Activated CD4-positive, alpha-beta T cell treated with anti-CD3 and anti-CD28 coated beads for 24 hours (primary cell): ENCODE measurements at places on chromosomes 5 and 9.

- DNase-seq, result no peak
Observed at GRCh38 chr5:1826235-1826980, 25.2 kb downstream of the NDUFS6 start.

GRCh38 chr9:104206766-104207165, 112.7 kb downstream of the SMC2 start:
- DNase-seq, result no peak

DNA sequence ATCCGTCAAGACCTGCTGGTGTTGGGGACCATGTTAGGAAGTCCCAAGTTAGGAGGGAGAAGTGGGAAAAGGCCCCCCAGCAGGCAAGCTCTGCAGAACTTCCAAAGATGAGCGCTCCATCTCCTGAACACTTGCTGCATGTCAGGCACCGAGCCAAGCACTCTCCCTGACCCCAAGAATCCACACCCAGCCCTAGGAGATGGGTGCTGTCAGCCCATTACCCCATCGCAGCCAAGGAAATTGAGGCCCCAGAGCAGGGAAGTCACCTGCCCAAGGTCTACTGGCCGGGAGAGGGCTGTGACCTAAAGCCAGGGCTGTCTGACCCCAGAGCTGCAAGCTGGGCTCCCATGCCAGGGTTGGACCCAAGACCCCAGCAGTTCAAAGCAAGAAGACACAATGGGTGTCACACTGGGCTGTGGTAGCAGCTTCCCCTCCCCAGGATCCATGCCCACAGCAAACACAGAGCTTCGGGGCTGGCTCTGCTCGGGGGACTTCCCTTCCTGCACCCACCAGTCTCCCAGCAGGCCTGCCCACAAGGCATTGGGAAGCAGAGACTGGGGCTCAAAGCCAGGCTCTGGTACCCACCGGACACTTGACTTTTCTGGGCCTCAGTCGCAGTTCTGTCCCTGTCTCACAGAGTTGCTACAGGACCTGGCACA, 13.5 kb downstream of the EEIG1 start:
- no peak for DNase-seq

DNA sequence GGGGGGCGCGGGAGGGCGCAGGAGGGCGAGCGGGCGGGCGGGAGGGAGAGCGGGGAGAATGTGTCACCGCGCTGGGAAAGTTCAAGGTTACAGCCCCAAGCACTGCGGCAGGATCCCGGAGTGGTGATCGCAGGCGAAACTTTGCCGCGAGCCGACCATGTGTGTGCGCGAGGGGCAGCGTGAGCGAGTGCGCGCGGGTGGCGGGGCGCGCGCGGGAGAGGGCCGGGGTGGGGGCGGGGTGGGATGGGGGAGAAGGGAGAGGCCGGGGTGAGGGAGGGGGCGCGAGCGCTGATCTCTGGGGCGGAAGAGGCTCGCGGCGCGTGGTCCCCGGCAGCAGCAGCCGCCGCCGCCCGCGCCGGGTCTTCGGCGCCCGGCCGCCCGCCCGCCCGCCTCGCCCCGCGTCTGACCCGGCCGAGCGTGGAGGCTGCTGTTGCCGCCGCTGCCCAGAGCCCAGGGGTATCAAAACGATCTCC, at the start of gene NFIB:
NFIB (minus strand) TSS at position 191 of the 473 bp plus-strand sequence. CDS start 630 bp downstream, outside the sequence.
- no peak for DNase-seq

GRCh38 chr9:6758248-6758497, 400 bp downstream of the KDM4C start:
- no peak for DNase-seq

DNA sequence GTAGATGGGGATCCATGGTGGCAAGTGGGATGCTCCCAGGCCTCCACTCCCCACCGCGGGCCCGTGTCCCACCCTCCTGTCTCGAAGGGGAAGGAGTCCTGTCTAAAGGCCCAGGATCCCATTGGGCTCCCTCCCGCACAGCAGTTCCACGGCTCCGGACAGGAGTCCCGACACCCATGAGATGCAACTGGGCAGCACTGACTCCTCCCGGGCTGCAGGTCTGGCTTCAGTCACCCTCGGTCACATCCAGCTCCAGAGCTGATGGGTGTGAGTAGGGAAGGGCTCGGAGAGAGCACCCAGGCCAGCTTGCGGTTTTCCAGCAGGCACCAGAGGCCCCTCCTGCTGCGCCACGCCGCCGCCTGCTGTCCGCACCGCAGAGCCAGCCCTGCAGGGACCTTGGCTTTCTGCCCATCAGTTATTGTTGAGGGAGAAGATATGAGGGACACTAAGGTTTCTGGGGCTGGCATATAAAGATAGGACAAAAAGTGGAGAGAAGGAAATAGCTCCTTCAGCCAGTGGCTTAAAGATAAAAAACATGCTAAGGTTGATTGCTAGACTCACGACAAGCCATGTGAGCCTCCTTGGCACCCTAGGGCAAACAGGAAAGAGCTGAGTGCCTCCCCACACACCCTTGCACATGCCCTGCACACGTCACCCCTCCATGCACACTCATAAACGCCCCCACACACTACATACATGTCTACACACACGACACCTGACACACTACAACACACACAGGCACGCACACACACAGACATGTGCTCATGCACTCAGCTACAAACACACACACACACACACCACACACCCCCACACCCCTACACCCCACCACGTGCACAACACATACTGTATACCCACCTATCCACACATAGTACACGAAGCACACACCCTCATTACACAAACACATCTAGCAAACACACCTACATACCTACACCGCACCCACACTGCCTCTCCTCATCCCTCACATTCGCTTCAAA, 79.0 kb downstream of the AK8 start:
- no peak for DNase-seq

DNA sequence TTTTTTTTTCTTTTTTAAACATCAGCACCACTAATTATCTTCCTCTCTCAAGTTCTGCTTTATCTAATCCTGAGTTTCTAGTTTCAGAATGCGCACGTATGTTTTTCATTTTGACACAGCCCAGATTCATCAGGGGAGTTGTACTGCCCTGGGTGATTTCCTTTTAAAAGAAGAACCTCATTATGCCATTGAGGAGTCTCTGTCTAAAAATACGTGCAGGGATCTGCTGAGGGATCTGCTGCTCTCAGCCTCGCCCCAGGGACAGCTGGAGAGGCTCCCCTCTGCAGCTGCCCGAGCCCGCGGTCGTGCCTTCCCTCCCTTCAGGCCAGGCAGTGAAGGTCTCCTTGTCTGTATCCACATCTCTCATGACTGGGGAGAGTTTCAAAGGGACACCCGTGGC, 273.1 kb downstream of the ARHGEF28 start:
- DNase-seq, result no peak

- no peak for DNase-seq
Observed at GRCh38 chr5:176660530-176660859, 13.2 kb downstream of the TSPAN17 start.

DNA sequence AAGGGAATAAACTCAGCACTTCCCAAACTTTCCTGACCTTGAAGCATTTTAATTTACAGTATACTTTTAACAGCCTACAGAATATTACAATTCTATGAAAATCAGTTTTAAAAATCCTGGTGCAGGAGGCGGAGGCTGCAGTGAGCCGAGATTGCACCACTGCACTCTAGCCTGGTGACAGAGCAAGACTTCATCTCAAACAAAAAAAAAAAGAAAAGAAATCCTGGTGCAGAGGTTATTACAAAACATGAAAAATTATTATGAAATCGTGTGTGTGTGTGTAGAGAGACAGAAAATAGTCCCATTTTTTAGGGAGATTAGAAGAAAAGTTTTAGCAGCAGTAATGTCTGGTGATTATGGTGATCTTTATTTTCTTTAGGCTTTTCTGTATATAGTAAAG, 26.9 kb downstream of the GOLPH3 start:
- no peak for DNase-seq

DNA sequence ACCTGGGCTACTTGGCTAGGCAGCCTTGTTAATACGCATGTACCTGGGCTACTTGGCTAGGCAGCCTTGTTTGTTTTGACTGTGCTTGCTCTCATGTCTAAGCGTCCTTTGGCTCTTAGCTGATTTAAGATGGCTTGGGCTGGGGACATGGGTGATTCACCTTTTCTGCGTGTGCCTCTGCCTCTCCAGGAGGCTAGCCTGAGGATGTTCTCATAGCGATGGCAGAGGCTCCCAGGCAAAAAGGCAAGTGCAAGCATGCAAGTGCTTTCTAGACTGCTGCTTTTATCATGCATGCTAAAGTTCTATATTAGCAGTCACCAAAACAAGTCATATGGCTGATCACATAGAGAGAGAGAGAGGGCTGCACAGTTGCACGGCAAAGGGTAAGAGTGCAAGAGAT, 300.5 kb downstream of the IRX1 start:
- DNase-seq, result no peak

DNA sequence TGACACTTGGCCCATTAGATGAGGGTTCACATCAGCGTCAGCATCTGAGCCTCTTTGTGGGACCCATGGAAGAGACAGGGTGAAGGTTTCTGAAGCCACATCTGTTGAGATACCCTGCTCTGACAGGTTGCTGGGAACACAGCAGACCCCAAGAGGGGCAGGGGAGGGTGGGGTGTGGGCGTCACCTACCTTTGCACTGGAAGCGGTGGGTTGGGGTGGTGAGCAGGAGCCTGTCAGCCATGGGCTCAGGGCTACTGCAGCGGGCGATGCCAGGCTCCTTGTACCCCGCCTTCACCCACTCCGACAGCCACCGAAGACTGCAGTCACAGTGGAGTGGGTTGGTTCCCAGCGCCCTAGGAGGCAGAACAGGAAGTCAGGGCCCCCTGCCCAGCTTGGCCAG, 131.5 kb upstream of the PANK3 start:
- DNase-seq, result no peak

DNA sequence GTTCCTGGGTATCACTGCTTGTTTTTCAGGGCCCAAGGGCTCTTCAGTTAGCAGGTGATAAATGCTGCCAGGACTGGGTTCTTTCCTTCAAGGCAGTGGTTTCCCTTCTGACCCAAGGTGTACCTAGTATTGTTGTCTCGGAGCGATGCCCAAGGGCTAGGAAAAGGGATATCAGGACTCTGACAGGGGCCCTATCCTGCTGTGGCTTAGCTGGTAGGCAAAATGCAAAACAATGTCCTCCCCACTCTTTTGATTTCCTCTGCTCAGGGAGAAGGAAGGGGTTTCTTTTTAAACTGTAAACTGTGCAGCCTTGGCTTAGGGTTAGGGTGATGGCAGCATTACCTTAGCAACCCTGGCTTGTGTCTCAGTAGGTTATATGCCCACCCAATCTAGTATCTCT, 508.8 kb upstream of the CTNND2 start:
- DNase-seq, result no peak

- DNase-seq, result no peak
Observed at GRCh38 chr5:142275496-142275895, 49.3 kb downstream of the SPRY4 start.

- no peak for DNase-seq
Observed at GRCh38 chr5:128965638-128966302, 482 bp downstream of the SLC27A6 start.

GRCh38 chr9:125525921-125526631, 180.9 kb downstream of the MAPKAP1 start:
- no peak for DNase-seq

DNA sequence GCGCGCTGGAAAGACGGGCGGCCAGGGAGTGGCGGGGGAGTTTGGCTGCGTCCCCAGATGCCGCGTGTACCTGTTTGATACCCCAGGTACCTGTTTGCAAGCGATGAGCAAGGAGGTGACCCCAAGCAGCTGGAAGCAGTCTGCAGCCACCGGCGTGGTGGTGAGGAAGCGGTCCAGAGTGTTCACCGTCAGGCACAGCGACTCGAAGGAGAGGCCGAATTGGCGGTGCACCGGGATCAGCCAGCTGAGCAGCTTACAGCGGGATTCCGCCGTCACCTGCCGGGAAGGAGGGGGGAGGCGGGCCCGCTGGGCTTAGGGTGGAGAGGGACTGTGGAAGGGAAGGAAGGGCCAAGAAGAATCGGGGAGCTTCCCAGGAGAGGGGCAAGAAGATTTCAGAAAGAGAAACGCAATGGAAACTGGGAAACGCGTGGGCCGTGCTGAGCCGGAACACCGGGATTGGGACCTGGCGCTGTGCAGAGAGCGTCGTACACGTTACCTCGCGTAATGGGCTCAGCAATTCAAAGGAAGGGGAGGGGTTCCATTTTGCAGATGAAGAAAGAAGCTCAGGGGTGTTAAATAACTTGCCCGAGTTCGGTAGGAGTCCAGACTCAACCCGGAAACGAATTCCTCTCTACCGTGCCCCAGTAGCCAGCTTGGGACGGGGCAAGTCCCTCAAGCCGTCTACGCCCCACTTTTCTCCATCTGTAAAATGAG, 980 bp downstream of the CCNO start:
- no peak for DNase-seq

DNA sequence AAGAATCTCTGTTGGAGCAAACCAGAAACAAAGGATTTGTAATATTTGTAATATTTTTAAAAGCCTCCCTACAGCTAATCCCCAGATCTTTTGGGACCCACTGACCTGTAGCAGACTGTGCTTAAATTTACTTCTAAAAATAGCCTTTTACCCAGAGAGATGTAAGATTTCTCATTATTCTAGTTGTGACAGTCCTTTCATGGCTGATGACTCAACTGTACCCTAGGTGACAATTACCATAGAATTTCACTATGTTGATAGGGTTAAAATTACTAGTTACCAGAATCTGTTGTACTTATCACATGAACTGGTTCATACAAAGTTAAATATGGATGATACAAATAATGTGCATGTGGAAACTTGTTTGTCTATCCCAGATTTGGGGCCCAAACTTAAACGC, 543.9 kb upstream of the SEMA6A start:
- no peak for DNase-seq

DNA sequence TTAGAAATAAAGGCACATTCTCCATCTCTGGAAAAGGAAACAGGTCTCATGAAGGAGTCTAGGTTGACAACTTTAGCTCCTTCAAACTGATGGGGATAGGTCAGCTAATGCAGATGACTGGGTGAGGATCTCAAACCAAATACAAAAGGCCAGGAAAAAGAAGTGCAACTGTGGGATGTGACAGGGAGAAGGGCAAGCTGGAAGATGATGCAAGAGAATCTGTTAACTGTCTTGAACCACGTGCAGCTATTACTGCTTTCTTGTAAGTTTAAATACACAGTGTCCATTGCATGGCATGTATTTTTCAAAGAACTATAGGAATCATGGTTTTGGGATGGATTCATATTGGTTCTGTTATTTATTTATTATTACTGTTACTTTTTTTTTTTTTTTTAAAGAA, 331.8 kb downstream of the NDUFS4 start:
- DNase-seq, result no peak

- no peak for DNase-seq
Observed at GRCh38 chr9:16023446-16023845, 470.6 kb downstream of the CCDC171 start.

- no peak for DNase-seq
Observed at GRCh38 chr5:138552657-138553056, 9.6 kb upstream of the ETF1 start.

- DNase-seq, result no peak
Observed at GRCh38 chr9:98365781-98366180, 110.3 kb upstream of the TBC1D2 start.

DNA sequence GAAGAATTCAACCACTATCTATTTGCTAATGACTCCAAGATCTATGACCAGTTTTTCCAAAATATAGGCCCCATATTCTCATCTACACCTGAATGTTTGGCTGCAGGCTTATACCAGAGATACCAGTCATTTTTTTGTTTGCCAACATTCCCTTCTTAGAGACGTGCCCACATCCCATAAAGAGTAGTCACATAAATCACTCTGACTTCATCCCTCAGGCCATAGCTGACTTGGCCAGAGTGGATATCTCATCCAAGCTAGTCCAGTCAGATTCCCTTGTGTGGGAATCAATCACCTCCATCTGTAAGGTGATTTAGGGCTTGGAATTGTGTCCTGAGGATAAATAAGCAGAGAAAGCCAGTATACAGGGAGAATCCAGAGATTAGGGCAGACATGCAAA, 124.3 kb upstream of the SLC24A2 start:
- no peak for DNase-seq
